ENCODE measurements at places on chromosomes 2 and 18.
A peak's percentile ranks its signal among the peaks of the same experiment; 100 is the strongest.

- DNase-seq, result peak; percentile 91
Observed at GRCh38 chr2:174336501-174337336, 2.0 kb downstream of the SP9 start.

- DNase-seq, result no peak
Observed at GRCh38 chr2:73225513-73226360, 7.3 kb downstream of the PRADC1 start.

DNA sequence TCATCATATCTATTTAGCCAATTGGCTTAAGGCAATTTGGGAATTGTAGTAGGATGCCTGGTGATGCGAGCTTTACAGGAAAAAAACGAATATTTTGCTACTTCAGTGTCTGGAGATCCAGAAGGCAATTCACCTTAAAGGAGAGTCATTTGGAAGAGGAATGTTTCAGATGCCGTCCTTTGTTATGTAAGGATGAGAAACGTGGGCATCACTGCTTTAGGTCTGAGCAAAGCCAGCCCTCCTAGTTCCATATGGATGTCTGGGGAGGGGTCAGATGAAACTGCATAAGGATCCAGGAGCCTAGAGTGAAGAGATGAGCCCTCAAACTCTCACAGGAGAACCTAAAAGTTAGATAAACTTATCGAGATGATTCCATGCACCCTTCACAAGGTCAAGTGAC lies 30.9 kb upstream of the DOCK10 start:
- no peak for DNase-seq

- no peak for DNase-seq
Observed at GRCh38 chr18:30705943-30706342, 336.6 kb downstream of the DSC3 start.

GRCh38 chr2:185181901-185182300 lies 556.7 kb upstream of the FSIP2 start:
- no peak for DNase-seq

- DNase-seq, result no peak
Observed at GRCh38 chr18:9182852-9183399, 46.3 kb downstream of the ANKRD12 start.

DNA sequence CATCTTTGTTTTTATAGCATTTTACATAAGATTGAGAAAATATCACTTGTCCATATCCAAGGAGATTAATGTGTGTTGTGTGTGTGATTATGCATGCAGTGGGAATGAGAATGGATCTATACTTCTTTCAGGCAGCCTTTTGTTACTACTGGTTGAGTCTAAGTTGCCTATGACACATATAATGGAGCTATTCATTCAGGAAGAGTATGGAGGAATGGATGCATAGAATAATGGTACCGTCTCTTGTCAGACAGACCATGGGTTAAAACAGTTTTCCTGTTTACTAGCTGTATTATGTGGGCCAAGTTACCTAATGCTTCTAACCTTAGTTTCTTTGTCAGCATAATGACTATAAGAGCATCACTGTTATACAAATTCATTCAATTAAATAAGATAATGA lies 155.4 kb upstream of the KYNU start:
- no peak for DNase-seq

GRCh38 chr2:111627256-111627655 lies 256.7 kb downstream of the ANAPC1 start:
- no peak for DNase-seq

- no peak for DNase-seq
Observed at GRCh38 chr18:37482433-37482832, 83.2 kb downstream of the CELF4 start.

DNA sequence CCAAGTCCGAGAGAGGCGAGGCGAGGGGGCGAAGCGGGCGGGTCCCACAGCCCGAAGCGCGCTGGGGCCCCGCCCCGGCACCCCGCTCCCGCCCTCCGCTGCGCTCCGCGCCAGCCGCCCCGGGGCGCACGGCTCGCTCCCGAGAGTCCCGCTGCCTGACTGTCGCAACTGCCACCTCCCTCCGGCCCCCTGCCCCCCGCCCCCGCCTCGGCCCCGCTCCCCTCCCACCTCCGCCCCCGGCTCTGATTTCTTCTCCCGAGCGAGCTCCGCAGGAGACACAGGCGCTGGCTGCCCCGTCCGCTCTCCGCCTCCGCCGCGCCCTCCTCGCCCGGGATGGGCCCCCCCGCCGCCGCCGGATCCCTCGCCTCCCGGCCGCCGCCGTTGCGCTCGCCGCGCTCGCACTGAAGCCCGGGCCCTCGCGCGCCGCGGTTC lies at the start of gene WNT6:
Gene WNT6 (plus strand): TSS at position 250 of the 432 bp plus-strand sequence. CDS start 233 bp downstream, outside the sequence.
- DNase-seq, result no peak

Data from spleen (tissue), 13 donors.